Smooth muscle cell of trachea (primary cell): ENCODE measurements at places on chromosomes 3 and 15. TPM values are rescaled to one million over a fixed set of nuclear protein-coding genes. Genes with fewer than 3 reads are reported as not detected.

The PRKCI gene
- total RNA-seq = 60.4 and 74.5 TPM in 2 replicates

The SPTBN5 gene
- total RNA-seq = 0.29 and 0.83 TPM in 2 replicates

The CFAP20DC gene
- 4.8 and 6.8 TPM in 2 replicates for total RNA-seq

The TMEM45A gene
- 29.2 and 50.8 TPM in 2 replicates for total RNA-seq

The ALDH1A2 gene
- total RNA-seq = 2.0 and 2.3 TPM in 2 replicates

The EEFSEC gene
- total RNA-seq = 3.6 and 6.7 TPM in 2 replicates

The COL6A5 gene
- total RNA-seq = not detected in 2 replicates

The MFSD1 gene
- 140 and 195 TPM in 2 replicates for total RNA-seq

The LSAMP gene
- total RNA-seq = 7.1 and 12.2 TPM in 2 replicates

The HDAC11 gene
- total RNA-seq = 14.4 and 28.4 TPM in 2 replicates

The CCDC191 gene
- total RNA-seq = 2.6 and 4.2 TPM in 2 replicates

The ANKUB1 gene
- not detected in 2 replicates for total RNA-seq

The CPA3 gene
- not detected in 2 replicates for total RNA-seq

The ARPIN gene
- total RNA-seq = 12.7 and 17.9 TPM in 2 replicates

The ITIH1 gene
- not detected in 2 replicates for total RNA-seq

The PLA1A gene
- total RNA-seq = 0.33 TPM in 1 of 2 replicates, not detected in the other

The GOLGA6L10 gene
- under 0.01 and 0.44 TPM in 2 replicates for total RNA-seq

The TERB2 gene
- total RNA-seq = not detected in 2 replicates

The CX3CR1 gene
- total RNA-seq = not detected in 2 replicates

The PIGZ gene
- 2.8 and 3.6 TPM in 2 replicates for total RNA-seq

The PDCD10 gene
- total RNA-seq = 41.7 and 65.0 TPM in 2 replicates

The RTP2 gene
- not detected in 2 replicates for total RNA-seq

The RAD18 gene
- 6.5 and 13.2 TPM in 2 replicates for total RNA-seq

The GPR171 gene
- not detected in 2 replicates for total RNA-seq

The GATM gene
- 0.17 and 0.44 TPM in 2 replicates for total RNA-seq
